Stimulated activated CD4-positive, alpha-beta T cell treated with anti-CD3 and anti-CD28 coated beads, Interleukin-15, amount 100 ng/mL, for 1 hour (primary cell): ENCODE measurements at places on chromosomes 12 and 14.
A peak's percentile ranks its signal among the peaks of the same experiment; 100 is the strongest.

DNA sequence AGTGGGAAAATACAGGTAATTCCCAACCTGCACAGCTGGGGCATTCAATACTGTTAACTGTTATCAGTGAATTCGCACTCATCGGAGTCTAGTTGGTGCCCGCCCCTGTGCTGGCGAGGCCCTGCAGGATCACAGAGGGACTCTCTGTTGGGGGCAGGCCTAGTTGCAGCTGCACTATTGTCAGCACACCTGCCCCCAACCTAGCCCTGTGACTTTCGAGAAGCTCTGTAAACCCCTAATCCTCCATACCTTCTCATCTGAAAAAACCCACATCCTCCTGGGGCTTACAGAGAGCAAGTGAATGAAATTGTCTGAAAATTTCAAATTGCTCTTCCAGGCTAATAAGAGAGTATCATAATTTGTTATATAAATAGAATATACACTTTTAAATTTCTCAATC lies 132.2 kb upstream of the NUDT4 start:
- DNase-seq, result no peak

DNA sequence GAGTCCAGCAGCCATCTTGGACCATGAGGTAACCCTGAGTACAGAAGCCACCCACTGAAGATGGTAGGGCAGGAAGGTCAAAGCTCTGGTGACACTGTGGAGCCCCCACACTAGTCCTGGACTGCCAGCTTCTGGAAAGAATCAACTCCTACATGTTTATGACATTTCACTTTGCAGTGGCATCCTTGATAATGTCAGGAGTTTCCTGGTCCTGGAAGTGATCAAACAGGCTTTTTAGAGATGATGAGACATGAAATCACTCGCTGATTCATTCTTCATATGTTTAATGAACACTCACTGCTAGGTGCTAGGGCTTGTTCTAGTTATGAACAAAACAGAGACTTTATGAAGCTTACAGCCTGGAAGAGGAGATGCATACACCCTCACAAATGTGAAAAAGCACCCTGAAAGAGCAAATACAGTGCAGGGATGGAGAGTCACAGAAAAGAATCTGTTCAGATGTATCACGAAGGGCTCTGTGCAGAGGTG lies 15.8 kb upstream of the HNF1A start:
- no peak for DNase-seq

DNA sequence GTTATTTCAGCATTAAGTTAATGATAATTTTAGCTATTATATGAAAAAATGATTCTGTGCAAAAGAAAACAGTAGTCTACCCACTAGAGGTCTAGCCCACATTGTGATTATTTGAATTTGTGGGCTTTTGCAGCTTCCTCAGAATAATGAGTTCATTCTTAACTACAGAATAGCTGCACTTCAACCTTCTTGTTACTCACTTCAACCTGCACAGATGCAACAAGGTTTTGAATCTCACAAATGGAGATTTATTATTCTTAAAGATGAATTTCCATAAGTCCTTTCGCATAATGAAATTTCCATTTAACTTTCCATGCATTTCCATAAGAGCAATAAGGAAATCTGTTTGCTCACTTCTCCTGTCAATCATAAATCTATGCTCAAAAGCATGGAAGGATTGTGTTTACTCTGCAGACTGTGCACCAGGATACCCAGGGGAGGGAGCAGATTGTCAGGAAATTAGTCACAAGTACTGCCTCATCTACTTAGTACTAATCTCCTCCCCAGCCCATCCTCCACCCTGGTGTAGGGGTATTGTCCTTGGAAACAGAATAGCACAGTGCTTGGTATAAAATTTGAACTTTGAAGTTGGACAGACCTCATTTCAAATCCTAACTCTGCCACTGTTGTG lies 24.1 kb downstream of the PTGER2 start:
- DNase-seq, result no peak

GRCh38 chr12:56987551-56988053 lies 18.7 kb downstream of the ZBTB39 start:
- peak; percentile 46 for DNase-seq

GRCh38 chr14:78090864-78091263 lies 79.3 kb upstream of the NRXN3 start:
- no peak for DNase-seq

GRCh38 chr14:59377991-59378601 lies 87.1 kb downstream of the GPR135 start:
- DNase-seq, result no peak

GRCh38 chr12:80745851-80746505 lies 29.3 kb downstream of the MYF5 start:
- DNase-seq, result no peak

GRCh38 chr12:47707905-47708543 lies 2.2 kb upstream of the RPAP3 start:
- DNase-seq, result no peak

- DNase-seq, result no peak
These were observed 188.3 kb downstream of the CALM1 start for GRCh38 chr14:90585106-90585505.

DNA sequence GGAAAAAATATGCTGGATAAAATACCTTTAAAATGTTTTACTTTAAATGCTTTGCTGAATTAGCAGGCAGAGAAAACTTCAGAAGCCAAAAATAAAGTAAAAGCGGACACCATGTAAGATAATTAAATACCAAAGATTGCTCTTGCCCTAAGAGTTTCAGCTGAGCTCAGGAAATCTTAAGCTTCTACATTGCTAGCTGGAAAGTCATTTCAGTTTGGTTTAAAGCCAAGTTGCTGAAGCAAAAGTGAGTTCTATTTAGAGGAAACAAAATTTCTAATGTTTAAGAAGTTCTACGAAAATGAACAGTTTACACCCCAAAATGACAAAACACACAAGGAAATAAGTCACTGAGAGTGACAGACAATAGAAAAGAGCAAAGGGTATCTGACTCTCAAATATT lies 310.0 kb downstream of the ADAMTS20 start:
- DNase-seq, result no peak

DNA sequence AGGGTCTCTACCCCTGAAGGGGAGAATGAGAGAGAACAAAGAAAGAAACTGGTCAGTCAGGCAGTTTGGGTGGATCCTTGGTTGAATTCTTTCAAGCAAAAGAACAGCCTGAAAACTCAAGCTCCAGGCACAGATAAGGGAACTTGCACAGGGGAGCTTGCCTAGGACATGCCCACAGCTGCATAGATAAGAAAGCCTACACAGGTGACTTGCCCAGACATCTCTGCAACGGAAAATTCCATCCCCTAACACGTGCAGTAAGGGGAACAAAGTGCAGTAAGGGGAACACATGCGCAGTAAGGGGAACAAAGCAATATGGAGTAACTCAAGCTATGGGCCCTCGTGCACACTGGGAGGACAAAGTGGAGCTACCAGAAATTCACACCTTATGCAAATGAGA lies 540.1 kb upstream of the MIS18BP1 start:
- DNase-seq, result no peak

GRCh38 chr12:2691006-2691344 lies 103.8 kb upstream of the FKBP4 start:
- peak; percentile 34 for DNase-seq

DNA sequence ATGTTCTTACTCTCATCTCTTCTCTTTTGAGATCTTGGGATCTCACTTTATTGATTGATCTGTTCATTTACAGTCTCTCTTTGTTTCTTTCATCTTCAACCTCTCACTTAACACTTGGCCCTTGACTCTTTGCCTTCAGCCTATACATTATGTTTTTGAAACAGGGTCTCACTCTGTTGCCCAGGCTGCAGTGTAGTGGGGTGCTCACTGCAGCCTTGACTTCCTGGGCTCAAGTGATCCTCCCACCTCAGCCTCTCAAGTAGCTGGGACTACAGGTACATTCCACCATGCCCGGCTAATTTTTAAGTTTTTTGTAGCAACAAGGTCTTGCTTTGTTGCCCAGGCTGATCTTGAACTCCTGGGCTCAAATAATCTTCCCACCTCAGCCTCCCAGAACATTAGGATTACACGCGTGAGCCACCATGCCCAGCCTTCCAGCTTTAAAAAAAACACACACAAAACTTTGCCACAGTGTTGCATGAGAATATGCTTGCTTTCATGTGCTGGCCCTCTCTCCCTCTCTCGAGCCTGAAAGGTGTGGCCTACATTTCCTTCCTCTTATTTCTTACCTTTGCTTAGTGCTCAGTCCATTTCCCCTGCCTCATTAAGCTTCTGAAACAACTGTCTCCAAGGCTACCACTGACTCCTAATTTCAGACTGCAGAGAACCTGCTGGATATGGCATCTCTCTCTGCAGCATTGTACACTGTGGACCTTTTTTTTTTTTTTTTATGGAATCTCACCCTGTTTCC lies 9.9 kb downstream of the DIP2B start:
- DNase-seq, result no peak

DNA sequence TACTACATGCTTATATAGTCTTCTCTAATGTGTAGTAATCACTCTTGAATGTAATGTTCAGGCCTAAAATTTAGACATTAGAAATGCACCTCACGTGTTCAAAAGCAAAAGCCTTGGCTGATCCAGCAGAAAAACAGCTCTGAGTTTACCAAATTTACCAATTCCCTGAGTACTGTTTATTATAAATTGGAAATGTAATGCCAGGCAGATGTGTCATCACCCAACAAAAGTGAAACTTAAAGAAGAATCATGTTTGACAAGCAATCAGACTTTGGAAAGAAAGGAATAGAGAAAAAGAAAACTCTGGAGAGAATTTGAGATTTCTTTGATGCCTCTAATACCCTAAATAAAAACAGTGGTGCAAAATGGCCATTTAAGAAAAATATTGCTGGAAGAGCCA lies 26.5 kb upstream of the STRAP start:
- DNase-seq, result no peak

DNA sequence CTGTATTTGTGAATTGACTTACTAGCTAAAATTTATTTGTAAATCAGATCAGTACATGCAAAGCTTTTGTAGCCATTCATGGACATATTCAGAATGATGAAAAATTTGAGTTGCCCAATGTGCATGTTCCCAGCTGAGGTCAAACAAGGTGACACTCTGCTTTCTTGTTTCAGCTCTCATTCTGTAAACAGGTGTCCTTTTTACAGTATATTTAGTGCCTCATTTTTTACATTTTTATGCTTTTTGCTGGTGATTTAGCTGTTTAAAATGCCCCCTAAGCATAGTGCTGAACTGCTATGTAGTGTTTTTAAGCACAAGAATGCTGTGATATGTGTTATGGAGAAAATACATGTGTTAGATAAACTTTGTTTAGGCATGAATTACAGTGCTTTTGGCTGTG lies 76.3 kb downstream of the MIA2 start:
- DNase-seq, result no peak

DNA sequence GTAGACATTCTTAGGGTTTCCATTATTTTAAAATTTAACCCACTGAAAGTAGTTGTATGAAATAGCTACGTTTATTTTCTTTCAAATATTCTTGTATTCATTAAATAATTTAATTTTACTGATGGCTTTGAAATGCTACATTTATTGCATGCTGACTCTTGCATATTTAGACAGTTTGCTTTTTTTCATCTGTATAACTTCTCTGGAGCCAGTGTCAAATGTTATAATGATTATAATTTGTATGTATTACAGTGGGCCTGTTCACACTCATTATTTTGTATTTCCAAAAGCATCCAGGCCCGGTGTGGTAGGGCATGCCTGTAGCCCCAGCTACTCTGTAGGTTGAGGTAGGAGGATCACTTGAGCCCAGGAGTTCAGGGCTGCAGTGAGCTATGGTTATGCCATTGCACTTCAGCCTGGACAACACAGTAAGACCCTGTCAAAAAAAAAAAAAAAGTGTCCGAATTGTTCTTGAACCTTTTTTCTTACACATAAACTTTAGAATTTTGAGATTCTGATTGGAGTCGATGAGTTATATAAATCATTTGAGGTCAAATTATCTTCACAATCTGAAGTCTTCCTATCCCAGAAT lies 905 bp downstream of the ZNF84 start:
- no peak for DNase-seq

GRCh38 chr14:35122696-35123387 lies 490 bp downstream of the PRORP start:
- DNase-seq, result no peak

- DNase-seq, result peak; percentile 40
These were observed 485 bp downstream of the SENP1 start for GRCh38 chr12:48105321-48105866.

DNA sequence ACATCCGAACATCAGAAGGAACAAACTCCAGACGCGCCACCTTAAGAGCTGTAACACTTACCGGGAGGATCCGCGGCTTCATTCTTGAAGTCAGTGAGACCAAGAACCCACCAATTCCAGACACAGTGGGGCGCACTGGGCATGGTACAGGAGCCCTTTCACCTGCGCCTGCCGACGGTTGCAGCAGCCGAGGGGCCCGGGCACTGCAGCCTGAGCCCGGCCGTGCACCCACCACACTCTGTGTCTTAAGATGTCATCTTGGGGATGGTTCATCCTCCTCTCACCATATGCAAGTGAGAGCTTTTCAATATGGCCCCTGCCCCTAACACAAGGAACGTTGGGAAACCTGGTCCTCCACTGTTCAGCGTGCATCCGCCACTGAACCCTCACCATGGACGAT lies 288.3 kb downstream of the TTC8 start:
- DNase-seq, result no peak
